ENCODE measurements at places on chromosomes 7 and 10. TPM values are rescaled to one million over a fixed set of nuclear protein-coding genes. Genes with fewer than 3 reads are reported as not detected.
A peak's percentile ranks its signal among the peaks of the same experiment; 100 is the strongest.

DNA sequence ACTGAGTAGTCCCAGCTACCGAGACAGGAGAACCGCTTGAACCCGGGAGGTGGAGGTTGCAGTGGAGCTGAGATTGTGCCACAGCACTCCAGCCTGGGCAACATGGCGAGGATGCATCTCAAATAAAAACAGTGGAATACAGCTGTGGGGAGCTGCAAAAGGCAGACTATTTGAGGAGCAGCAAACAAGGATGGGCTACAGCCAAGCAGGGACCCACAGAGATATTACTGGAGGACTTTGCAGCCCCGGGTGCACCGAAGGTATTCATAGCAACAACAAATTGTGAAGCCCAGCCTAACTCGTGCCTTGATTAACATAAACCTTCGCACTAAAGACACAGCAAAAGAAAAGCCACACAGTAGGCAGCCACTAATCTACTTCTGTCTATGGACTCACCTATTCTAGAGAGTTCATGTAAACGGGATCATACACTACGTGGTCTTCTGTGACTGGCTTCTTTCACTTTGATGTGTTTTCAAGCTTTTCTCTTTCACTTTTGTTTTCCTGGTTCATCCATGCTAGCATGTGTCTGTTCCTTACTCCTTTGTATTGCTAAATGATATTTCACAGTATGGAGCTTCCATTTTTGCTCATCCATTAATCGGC, 34.0 kb downstream of the PODXL start:
- peak; percentile 10 for DNase-seq

GRCh38 chr10:113422371-113422770, 130.5 kb upstream of the HABP2 start:
- no peak for DNase-seq

DNA sequence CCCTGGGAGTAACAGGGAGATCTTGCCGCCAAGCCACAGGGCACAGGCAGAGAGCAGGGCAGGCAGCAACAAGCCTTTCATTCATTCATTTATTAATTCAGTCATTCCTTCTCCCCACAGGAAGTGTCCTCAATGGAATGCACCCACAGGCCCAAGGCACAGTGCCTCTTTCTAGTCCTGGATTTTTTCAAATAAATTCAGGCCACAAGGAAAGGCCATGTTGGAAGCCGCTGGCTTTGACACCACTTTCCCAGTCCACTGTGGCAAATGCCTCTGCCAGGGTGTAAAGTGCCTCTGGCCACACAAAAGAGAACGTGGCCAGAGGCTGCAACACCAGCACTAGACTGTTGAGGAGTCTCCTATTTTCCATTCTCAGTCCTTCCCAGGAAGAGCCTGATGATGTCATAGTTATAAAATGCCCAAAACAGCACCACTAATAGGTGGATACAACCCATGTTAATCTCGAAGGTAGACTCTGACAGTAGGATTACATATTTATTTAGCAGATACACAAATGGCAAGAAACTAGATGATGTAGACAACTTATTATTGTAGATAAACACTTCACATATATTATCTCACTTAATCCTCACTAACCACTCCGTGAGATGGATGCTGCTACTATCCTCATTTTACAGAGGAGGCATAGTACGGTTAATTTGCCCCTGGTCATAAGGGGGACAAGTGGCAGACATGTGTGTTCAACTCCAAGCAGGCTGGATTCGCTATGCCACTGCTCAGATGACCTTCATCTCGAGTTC, 5.5 kb downstream of the JAZF1 start:
- DNase-seq, result no peak

- DNase-seq, result no peak
These were observed 18.3 kb downstream of the CLEC2L start for GRCh38 chr7:139541600-139542307.

DNA sequence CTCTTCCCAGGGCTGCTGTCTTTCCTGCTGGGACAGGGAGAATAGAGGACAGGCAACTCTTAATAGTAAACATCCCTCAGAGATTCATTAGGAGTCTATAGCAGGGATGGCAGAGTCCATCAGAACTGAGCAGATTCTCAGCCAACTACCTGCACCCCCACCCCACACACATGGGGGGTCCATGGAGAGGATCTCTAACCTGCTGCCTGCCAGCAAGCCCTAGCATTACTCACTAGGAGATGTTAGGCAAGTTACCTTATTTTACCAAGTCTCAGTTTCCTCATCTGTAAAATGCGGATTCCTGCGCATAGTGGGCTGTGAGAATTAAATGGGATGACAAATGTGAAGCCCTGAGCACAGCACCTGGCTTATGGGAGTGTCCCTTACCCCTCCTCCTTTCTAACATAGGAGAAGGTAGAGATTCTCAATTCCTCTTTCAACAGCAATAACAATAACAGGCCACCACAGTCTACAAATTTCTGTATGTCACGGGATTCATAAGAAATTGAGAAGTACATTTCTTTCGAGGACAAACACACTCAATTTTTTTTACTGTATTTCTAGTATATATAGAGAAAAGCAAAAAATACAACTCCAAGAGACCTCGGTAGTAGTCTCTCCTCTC, 23.8 kb upstream of the WDR11 start:
- DNase-seq, result no peak

DNA sequence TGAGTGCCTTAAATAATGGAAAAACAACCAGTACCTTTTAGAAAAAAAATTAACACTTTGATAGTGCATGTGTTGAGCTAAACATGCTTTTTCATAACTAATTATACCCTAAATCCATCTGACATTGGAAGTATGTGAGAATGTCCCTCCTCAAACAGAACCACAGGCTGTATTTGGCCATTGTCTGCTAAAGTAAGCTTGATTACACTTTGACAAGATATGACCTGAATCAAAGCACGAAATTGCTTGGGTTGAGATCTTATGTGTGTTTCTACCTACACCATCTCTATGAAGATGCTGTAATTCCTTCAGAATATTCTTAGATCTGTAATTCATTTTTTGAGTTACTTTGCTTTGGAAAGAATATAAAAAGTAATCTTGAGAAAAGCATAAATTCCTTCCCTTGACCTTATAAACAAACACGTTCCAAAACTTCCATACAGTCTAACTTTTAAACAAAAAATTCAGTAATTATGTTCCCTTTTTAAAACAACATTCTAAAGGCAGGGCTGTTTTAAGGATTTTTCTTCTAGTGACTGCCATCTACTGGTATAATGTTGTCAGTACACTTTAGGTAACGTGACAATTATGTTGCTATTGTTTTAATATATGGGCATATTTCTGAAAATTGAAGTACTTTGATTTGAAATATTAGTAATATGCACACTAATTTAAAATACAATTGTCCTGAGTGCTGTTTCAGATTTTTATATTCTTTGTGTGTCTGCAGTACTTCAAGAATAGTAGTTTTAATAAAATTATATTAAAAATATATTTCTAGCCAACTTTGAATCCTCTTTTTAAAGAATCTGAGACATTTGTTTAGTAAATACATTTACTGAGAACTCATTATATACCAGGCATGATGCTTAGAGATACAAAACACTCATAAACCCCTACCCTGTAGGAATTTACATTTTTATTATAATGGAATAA, 20.9 kb downstream of the CD36 start:
- DNase-seq, result no peak

DNA sequence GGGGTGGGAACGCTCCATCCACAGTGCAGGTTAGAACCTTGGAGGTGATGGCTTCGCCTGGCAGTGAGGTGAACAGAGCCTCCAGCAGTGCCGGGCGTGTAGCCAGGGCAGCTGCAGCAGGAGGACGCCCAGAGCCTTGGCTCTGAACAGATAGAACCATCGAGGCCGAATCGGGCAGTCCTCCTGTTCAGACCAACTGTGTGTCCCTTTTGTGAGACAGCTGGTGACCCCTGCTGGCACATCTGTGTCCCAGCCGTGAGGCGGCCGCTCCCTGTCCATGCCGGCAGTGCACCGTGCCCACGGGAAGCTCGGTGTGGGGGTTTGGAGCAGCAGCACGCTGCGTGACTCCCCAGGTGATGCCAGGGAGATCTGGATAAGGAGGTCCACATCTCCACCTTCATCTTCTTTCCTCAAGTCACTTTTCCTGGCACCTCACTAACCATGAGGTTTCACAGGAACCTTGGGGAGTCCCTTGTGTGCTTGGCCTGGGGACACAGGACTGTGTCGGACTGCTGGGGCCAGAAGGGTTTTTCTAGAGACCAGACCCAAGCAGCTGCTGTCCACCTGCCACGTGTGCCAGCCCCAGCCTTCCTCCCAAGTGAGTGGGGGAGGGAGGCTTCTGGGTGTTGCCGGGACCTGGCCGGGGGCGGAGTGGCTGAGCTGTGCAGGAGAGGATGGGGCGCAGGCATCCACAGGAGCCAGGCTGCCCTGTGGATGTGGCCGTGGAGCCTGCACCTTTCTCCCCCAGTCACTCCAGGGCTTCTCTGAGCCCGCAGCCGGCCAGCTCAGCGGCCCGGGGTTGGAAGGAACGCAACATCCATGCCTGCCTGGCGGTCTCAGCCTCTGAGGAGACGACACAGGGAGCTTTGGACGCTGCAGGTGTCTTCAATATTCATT, 69.4 kb downstream of the DNAJB6 start:
- DNase-seq, result peak; percentile 80

- no peak for DNase-seq
These were observed 26.4 kb downstream of the DRGX start for GRCh38 chr10:49369216-49370162.

DNA sequence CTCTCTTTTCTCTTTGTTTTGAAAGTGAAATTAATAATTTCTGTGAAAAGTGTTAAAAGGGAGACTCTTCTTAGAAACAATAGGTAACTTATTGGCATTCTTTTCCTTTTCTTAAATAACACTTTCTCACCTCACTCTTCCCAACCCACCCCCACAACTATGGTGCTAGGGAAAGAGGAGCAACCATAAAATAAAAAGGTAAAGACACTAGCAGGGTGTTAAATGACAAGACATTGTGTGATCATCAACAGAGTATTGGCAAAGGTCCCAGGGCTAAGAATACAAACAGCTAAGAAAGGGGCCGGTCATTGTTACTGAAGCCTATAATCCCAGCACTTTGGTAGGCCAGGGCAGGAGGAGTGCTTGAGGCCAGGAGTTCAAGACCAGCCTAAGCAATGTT, 183.7 kb downstream of the NEBL start:
- DNase-seq, result no peak

DNA sequence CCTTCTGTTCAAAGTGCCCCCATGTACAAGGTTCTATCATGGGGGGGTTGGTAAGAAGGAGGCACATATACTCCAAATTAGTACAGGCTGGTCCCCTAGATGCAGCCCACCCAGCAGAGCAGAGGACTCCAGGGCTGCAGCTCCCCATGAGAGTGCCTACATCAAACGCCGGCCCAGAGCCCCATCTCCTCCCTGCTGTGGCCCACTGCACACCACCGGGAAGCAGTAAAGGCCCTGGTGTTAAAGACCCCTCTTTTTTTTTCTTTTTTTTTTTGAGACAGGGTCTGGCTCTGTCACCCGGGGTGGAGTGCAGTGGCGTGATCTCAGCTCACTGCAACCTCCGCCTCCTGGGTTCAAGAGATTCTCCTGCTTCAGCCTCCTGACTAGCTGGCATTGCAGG, 47.4 kb downstream of the SH3PXD2A start:
- DNase-seq, result no peak

DNA sequence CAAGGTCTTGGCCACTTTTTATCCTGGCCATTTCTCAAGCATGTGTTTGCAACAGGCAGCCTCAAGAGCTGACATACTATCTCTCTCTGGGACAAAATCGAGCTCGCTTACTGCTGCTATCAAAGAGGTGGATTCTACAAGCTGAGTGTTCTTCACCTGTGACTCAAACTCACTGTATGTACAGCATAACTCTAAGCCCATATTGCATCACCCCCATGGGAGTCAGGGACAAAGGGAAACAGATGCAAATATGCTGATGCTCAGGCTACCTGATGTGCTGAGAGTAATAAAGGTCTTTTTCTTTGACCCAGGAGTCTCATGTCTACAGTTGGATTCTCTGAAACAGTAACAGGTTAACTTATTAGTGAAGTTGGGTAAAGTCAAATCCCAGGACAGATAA, 45.2 kb downstream of the PCLO start:
- DNase-seq, result no peak

- no peak for DNase-seq
These were observed 4.9 kb upstream of the DNTT start for GRCh38 chr10:96299383-96299782.

- DNase-seq, result no peak
These were observed 22.5 kb upstream of the ASCC1 start for GRCh38 chr10:72238392-72239175.

DNA sequence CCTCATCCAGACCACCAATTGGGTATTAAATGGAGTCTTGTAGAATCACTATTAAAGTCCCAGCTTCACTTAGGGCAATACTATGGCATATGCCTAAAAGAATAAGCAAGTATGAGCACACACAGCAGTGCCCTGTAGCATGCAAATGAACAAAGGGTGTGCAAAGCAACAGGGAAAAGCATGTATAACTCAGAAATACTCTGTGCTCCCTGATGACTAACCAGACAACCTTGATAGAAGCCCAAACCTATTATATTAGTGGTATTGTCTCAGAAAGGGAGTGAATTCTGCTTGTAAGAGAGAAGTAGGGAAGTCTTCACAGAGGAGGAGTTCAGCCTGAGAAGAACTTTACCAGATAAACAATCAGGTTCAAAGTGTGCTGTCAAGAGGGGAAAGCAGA, 131.2 kb downstream of the DGKI start:
- no peak for DNase-seq

DNA sequence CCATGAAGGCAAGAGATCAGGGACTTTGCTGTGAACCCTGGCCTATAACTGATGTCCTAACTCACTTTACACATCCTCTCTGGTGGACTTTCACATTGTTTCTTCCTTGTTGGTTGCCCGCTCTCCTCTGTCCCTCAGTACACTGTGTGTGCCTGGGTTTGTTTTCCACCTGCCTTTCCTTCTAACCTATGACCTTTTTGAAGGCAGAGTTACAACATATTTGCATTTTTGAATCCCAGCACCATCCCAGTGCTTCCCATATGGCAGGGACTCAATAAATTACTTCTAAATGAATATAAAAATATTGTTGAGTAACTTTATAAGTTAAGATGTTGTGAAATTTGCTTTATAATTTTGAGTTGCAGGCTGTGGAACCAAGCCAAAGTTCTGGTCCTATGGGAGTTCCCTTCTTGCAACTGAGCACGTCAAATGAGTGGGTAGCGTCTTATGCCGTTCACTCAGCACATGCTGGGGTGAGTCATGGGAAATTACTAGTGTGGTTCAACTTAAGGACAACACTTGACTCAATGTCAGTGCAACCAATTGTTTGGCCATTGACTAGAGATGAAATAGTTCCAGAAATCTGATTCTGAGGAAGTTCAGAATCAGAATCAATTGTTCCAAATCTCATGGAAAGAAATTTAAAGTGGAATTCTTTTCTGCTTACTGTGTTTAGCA, 250.9 kb downstream of the TWIST1 start:
- peak; percentile 51 for DNase-seq

GRCh38 chr10:68165643-68166042, 56.4 kb downstream of the MYPN start:
- DNase-seq, result no peak

Gene GPR15LG
- total RNA-seq, result not detected

Gene NODAL
- not detected for total RNA-seq

Gene METTL27
- total RNA-seq, result 0.27 TPM

Gene SORBS1
- 703 TPM for total RNA-seq

Gene ADCYAP1R1
- 6.0 TPM for total RNA-seq

Gene ARF5
- total RNA-seq, result 85.4 TPM

Gene HOXA3
- 0.72 TPM for total RNA-seq

Gene DGKB
- total RNA-seq, result 0.47 TPM

Gene ATRNL1
- total RNA-seq, result 1.6 TPM

Gene ABCB1
- 4.8 TPM for total RNA-seq
